ENCODE measurements at places on chromosomes 2 and 18.

DNA sequence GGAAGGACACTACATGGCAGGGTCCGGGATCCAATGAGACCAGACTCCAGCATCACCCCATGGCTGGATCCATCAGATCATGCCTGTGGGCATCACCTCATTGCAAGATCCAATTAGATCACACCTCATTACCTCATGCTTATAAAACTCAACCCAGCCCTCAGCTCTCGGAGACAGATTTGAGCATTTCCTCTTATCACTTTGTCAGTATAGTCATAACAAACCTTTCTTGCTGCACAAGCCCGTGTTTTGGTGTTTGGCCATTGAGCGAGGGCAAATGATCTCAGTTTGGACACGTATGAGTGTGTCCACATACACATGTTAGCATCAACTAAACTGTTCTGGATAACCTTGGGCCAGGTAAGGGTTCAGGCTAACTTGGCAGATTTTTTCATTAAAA lies 58.8 kb downstream of the CCDC195 start:
- DNase-seq = no peak

GRCh38 chr2:43605851-43606250 lies 10.0 kb upstream of the THADA start:
- no peak for DNase-seq

- no peak for DNase-seq
These were observed 2.7 kb upstream of the GKN1 start for GRCh38 chr2:68971591-68972231.

GRCh38 chr18:10442551-10442971 lies 11.9 kb upstream of the APCDD1 start:
- DNase-seq = peak; percentile 27

- no peak for DNase-seq
These were observed 387.6 kb downstream of the NBAS start for GRCh38 chr2:15173501-15173900.

Measured in inflammatory macrophage (primary cell).